Lower leg skin (tissue), 4 donors: ENCODE measurements at places on chromosomes 4 and X.

- DNase-seq, result no peak
Measured at GRCh38 chr4:158534727-158535126, 13.0 kb downstream of the RXFP1 start.

- no peak for DNase-seq
Measured at GRCh38 chrX:51641421-51642021, 22.8 kb upstream of the CENPVL3 start.

DNA sequence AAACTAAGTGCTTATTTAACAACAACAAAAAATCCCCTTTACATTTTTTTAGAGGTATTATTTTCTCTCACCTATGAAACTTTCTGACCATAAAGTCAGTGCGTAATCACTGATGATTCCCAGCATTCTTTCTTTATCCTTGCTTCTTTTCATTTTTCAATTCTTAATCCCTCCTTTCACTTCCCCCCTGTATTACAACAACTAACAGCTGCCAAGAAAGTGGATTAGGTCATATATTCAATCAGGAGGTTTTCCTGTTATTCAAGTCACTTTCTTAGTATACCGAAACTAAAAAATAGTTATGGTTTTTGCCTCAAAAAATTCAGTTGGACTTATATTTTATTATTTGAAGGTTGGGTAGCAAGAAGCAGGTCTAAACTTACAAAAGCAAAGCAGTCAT is 2.1 kb upstream of the STAP1 start:
- DNase-seq, result no peak

DNA sequence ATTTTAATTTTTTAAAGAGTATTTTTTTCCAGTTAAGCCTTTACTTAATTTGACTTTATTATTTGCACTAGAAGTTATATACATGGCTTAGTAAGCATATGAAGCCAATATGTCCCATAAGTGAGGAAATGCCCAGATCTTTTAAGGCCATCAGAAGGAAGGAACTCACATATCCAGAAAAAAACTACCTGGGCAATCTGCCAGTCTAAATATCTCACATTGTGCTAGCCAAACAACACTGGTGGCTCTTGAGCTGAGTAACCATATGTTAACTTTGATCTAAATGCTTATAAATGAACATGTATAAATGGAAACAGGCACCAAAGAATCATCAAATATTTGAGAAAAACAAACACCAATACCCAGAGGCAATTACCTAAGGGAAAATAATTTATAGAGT is 138.6 kb upstream of the APOOL start:
- no peak for DNase-seq

- no peak for DNase-seq
Measured at GRCh38 chrX:115269051-115269683, 20.3 kb upstream of the LUZP4 start.

- DNase-seq, result no peak
Measured at GRCh38 chr4:176189891-176190795, 5.2 kb downstream of the SPATA4 start.

DNA sequence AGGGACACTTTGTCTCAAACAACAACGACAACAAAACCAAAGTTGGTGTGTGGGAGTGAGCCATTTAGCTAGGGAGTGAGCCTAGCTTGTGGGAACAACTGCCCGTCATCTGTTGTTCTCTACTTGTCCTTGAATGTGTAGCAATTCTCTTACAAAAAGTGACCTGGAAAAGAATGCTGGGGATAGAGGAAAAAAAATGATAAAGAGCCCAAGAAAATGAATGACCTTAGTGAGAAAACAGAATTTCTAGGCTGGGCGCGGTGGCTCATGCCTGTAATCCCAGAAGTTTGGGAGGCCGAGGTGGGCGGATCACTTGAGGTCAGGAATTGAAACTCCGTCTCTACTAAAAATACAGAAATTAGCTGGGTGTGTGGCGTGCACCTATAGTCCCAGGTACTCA is 19.6 kb downstream of the SEPTIN6 start:
- no peak for DNase-seq

GRCh38 chrX:41233988-41234387 is 100.0 kb upstream of the DDX3X start:
- no peak for DNase-seq

- no peak for DNase-seq
Measured at GRCh38 chr4:89598602-89599001, 238.4 kb downstream of the SNCA start.

DNA sequence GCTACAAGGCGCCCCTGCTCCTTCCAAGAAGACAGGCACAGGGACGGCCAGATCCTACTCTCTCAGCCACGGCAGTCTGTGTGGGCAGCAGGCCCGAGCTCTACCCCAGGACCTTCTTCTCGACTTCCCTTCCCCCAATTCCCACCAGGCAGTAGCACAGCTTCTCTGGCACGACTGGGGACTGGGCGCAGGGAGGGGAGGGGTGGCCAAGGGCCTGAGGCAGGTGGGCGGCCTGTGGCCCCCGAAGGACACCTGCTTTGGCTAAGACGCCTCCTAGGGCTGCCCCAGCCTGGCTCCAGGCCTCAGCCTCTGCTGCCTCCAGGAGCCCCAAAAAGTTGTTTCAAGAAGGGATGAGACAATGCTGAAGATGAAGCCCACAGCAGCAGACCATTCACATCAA is 24.2 kb upstream of the IRF2 start:
- no peak for DNase-seq

DNA sequence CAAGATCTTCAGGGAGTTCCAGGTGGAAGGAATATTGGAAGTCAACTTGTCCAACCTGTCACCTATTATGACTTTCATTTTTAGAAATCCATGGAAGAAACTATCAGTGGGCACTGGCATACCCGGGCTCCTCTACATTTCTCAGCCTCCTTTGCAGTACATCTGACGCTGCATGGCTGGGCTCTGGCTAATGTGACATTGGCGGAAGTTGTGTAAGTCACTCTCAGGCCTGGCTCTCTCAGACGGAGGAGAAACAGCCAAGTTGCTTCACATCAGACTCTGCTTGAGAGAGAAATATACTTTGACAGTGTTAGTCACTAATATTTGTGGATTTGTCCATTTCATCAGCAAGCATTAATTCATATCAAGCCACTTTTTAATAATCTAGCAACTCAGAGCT is 4.5 kb downstream of the DCHS2 start:
- no peak for DNase-seq

- no peak for DNase-seq
Measured at GRCh38 chr4:20825505-20825904, 125.2 kb downstream of the PACRGL start.

DNA sequence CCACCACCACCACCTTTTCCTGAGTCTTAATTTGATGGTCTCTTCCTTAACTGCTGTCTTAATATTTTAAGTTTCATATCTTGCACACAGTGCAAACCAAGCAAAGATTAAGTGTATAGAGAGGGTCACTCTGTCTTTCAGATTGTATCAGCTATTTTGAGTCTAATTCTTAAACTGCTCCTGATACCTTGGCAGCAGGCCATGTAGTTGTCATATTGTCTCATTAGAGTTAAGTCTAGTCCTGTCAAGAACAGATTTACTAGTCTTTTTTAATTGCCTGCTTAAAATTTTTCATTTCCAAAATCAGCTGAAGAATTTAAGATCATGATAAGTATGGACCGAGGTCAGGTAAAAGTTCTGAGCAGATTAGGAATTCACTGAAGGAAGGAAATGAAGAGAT is 51.5 kb downstream of the FHIP1A start:
- no peak for DNase-seq
